Hepatic stellate cell (primary cell): ENCODE measurements at places on chromosomes 13 and 19.

DNA sequence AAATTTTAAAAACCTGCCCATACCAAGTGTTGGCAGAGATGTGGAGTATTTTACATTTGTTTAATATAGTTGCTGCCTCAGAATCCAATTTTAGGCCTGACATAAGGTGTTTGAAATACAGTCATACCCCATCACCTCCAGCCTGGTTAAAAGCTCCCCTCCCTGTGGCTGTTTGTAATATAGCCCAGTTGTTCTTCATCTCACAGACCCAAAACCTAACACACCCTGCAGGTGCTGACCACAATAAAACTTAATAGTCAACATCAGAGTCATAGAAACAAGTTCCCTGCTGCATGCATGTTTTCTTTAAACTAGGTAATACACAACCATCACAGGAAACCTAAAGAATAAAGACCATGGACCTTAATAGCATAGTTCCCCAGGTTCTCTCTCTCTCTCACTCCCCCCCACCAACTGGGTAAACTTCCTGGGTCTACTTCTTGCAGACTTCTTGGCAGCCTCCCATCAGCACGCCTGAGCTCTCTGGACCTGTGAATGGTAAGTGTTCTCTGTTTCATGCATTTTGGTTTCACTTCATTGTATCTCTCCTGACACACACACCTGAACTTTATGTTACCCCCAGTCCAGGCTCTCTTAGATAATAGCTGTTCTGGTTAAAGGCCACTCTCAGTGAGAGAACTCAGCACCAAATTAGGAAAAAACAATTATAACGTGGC lies 1369.9 kb downstream of the EFNB2 start:
- no peak for DNase-seq

DNA sequence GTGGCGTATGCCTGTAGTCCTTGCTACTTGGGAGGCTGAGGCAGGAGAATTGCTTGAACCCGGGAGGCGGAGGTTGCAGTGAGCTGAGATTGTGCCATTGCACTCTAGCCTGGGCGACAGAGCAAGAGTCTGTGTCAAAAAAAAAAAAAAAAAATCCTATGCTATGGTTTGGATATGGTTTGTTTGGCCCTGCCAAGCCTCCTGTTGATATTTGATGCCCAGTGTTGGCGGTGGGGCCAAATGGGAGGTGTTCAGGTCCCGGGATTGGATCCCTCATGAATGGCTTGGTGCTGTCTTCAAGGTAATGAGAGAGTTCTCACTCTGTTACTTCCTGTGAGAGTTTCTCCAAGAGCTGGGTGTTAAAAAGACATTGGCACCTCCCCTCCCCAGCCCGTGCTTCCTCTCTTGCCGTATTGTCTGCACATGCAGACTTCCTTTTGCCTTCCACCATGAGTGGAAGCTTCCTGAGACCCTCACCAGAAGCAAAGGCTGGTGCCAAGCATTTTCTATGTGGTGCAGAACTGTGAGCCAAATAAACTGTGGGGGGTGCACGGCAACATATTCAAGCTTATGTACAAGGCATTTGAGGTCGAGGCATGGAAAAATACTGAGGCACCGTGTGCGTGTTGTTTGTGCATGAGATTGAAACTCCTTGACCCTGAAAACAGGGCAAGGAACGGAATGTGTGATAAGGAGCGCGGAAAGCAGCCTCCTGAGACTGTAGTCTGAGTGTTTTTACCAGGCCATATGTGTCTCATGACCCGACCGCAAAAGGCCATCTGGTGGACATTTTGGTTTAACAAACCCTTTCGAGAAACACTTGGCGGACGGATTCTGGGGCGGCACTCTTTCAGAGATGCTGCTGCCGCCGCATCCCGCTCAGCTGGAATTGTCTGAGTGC lies 7.3 kb downstream of the SIGLEC9 start:
- peak; percentile 66 for DNase-seq

GRCh38 chr13:48816700-48817099 lies 159.0 kb upstream of the FNDC3A start:
- DNase-seq = no peak

DNA sequence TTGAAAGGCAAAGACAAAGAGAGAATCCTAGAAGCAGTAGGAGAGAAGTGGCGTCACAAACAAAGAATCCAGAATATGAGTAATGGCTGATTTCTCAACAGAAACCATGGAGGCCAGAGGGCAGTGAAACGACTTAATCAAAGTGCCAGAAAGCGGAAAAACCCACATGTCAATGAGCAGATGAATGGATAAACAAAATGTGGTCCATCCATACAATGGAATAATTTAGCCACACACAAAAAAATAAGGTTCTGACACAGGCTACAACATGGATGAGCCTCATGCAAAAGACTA lies 52.2 kb upstream of the RANBP3 start:
- peak; percentile 53 for DNase-seq

DNA sequence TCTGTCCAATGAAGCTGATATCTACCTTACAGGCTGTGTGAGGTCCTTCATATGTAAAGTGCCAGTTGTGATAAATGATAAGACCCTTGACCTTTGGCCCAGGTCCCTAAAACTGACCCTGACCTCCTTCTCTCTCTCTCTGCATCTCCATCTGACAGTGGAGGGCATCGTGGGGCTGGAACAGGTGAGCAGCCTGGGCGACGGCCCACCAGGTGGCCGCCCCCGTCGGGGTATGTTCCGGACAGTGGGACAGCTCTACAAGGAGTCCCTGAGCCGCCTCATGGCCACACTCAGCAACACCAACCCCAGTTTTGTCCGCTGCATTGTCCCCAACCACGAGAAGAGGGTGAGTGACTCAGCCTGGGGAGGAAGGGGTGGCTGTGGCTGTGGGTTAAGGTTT lies 53.7 kb downstream of the MYH14 start:
- DNase-seq = no peak

DNA sequence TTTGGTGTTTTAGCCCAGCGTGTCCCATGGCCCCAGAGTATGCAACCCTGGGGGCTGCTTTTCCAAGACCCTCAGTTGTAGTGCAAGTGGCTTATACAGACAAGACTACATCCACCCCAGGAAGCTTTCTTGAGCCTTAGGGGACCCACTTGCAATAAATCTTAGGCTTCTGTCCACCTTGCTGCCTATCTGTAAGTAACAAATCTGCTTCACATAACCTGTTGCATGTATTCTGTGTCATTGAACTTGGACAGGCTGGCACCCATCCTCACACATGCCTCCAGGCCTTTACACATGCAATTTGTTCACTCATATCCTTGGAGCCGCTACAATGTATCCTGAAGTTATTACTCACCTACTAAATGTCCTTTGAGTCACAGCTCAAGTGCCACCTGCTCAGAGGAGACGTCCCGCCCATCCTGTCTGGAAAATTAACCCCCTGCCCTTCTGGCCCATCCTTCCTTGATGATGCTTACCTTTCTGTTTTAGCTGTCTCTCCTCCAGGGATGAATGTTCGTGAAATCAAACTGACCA lies 101.2 kb downstream of the ZNF536 start:
- no peak for DNase-seq

- DNase-seq = no peak
Measured at GRCh38 chr13:96809366-96810096, 184.7 kb downstream of the OXGR1 start.

- DNase-seq = no peak
Measured at GRCh38 chr19:40622773-40623075, 21.6 kb downstream of the LTBP4 start.

- no peak for DNase-seq
Measured at GRCh38 chr13:43574605-43575004, 212.2 kb downstream of the ENOX1 start.

DNA sequence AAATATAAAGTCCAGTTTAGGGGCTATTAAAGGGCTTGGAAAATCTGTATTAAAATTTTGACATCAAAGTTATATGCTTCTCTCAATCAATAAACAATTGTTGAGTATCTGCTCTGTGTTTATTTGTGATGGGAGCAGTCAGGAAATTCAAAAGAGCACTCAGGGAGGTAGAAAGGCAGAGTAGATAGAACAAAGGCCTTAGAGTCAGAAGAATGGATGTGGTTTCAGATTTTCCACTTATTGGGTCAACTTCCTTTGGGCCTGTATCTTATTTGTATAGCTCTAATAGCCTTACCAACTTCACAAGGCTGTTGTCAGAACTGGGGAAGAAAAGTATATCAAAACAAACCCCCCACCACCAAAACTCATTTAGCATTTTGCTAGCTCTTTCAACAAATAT lies 302.6 kb downstream of the SPRY2 start:
- DNase-seq = no peak

DNA sequence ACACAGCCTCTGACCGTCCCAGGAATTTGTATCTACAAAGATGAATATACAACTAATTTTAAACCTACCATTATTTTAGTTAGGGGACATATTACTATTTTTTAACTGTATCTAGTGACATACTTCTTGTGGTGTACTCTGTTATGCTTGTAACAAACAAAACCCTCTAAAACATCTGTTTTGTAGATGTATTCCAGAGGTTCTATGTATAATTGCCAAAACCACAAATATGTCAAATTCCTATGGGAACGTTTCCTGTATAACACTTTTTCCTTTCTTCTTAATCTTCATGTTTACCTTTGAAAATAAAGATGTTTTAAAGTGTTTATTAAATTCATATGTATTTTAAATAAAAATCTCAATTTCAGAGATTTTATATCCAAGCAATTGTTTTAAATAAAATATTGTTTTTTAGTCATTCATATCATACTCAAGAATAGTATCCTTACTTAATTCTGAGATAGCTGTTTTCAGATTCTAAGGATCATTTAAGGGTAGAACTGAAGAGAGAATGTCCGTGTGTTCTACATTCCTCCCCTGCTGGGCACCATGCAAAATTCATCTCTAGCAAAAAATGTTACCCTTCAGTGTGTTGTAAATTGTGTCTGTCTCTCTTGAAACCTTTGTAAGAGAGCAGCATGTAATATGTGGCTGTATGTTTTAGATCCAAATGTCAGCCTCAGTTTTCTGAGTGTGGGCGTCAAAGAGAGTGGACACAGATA lies 1327.7 kb downstream of the EFNB2 start:
- no peak for DNase-seq
